SHP77 treated with DMSO at 0.1 percent for 48 hours (cell line): ENCODE measurements at places on chromosomes 12 and 14.

GRCh38 chr14:69620981-69621380, 9.6 kb downstream of the SUSD6 start:
- DNase-seq, result no peak

GRCh38 chr12:130706311-130706710, 9.8 kb downstream of the RIMBP2 start:
- DNase-seq, result no peak

DNA sequence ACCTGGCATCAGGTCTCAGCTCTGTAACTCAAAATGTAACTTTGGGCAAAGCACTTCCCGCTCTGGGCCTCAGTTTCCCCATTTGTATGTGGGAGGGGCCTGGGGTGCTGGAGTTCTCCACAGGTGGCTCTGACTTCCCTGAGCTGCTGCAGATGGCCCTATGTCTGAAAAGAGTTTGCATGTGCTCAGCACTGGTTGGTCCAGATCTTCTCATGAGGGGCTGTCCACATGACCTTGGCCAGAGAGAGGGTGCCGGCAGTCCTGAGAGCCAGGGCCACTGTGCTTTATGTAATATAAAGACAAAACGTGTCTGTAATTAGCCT, 7.2 kb upstream of the CACNA2D4 start:
- DNase-seq, result no peak

GRCh38 chr14:101623077-101623372, 61.7 kb downstream of the DIO3 start:
- DNase-seq, result no peak

GRCh38 chr12:93441081-93441616, 598 bp downstream of the UBE2N start:
- DNase-seq, result no peak

GRCh38 chr12:80316222-80316621, 127.8 kb upstream of the PTPRQ start:
- DNase-seq, result no peak

GRCh38 chr14:74792249-74793039, 29.3 kb downstream of the YLPM1 start:
- DNase-seq, result no peak

DNA sequence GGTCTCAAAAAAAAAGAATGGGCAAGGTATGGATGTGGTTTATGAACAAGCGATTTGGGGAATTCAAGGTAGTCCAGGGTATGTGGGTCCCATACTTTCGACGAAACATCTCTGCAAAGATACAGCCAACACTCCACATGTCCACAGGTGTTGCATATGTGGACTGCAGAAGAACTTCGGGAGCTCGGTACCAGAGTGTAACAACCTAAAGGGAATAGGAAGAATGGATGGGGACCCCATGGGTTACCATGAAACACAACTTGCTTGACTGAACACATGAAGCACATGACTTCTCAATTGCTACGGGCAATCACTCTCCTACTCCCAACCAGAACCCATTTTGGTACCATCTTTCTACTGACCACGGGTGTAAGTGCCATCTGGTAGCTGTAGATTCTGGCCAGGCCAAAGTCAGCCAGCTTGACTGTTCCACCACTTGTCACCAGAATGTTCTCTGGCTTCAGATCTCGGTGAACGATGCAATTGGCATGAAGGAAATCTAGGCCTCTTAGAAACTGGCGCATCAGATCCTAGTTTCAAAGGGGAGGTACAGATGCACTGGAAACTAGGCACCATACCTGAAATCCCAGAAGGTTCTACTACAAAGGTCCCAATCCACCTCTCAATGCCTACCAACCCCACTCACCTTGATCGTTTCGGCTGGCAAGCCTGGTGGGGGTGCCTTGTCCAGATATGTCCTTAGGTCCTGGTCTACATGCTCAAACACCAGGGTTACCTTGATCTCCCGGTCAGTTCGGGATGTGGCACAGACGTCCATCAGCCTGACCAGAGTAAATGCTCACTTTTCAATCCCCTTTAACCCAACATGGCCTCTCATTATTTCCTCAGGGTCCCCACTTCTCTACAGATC, 1.3 kb downstream of the CDK4 start:
- DNase-seq, result no peak

- no peak for DNase-seq
Measured at GRCh38 chr14:31172084-31172483, 35.5 kb downstream of the HECTD1 start.

- no peak for DNase-seq
Measured at GRCh38 chr12:101612160-101612916, 17.6 kb downstream of the MYBPC1 start.

DNA sequence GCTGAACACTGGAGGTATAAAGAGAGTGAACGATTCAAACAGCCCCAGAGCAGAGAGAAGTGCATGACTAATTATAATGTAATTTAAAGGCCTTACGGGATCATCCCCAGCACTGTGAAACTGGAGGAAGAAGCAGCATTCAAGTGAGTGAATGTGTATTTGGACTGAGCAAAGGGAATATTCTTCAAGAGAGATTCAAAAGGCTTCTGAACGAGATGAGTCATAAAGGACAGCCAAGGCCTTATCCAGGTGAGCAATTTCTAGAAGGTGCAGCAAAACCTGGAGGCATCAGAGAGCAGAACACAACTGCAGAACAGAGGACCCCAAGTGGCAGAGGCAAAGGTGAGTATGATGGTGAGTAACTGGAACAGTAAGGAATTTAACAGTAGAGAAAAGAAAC, 127.2 kb downstream of the BCAT1 start:
- DNase-seq, result no peak

DNA sequence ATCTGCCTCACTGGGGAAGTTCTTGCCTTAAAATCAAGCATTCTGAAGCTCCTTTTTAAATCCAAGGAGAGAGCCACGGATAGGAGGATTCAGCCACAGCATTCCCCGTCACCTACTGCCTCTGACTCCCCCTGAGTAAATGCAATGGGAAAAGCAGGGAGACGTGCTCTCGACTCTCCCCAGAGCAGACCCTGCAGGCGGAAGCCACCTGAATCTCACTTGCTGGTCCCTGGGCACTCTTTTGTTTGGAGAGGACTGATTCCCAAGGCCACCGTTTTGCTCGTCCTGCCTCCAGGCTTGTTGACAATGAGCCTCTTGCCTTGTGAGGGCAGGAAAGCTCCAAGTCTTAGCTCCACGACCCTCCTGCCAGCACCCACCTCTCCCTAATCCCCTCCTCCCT, 204.5 kb downstream of the SLC15A4 start:
- no peak for DNase-seq

DNA sequence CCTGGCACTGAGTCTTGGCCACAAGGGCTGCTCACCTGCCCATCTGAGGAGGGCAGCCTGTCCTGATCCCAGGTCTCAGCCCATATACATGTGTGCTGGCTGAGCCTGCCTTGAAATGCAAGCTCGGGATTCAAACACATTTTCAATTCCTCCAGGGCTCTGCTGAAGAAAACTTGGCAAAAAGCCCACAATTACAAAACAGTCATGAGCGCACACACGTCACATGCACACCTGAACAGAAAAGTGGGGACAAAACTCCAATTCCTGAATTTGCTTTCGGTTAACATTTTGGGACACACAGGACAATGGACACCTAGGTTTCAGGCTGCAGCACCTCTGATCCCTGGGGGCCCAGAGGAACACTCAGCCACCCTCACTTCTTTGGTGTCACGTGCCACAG, 113.9 kb downstream of the RBM19 start:
- DNase-seq, result peak; percentile 34

- no peak for DNase-seq
Measured at GRCh38 chr14:78170203-78170602, at the start of gene NRXN3. TSS of gene NRXN3 (plus strand) at chr14:78170373. CDS start at chr14:78243094, 72,721 bp downstream.

GRCh38 chr14:104048758-104049507, 36.6 kb upstream of the ASPG start:
- no peak for DNase-seq

DNA sequence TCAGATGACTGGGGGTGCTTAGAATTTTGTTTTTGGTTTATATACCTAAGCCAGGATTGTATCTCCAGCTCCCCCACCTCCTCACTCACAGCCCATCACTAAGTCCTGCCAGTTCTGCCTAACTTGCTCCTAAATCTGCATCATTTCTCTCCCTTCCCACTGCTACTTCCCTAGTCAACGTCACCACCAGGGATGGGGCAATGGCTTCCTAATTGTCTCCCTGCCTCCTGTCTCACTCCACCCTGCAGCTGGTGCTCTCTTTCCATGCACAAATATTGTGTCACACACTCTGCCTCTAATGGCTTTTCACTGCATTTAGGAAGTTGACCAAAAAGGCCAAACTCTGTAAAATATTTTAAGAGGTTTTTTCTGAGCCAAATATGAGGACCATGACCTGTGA, 11.5 kb downstream of the OAS2 start:
- no peak for DNase-seq

DNA sequence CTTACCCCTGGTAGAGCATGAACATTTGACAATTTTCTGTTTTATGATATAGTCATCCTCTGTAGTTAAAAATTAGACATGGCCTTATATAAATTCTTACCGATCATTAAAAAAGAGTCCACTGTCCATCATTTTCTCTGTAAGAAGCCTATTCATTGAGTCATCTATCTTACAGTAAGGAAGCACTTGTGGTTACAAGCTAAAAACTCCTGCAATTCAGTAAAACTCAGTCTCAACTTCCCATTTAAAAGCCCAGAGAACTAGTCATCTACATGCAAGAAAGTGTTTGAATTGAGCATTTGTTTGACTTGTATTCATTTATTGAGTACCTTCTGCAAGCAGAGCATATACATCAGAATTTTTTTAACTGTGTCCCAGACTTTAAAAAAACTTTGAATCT, 63.3 kb downstream of the GTF2A1 start:
- DNase-seq, result no peak

DNA sequence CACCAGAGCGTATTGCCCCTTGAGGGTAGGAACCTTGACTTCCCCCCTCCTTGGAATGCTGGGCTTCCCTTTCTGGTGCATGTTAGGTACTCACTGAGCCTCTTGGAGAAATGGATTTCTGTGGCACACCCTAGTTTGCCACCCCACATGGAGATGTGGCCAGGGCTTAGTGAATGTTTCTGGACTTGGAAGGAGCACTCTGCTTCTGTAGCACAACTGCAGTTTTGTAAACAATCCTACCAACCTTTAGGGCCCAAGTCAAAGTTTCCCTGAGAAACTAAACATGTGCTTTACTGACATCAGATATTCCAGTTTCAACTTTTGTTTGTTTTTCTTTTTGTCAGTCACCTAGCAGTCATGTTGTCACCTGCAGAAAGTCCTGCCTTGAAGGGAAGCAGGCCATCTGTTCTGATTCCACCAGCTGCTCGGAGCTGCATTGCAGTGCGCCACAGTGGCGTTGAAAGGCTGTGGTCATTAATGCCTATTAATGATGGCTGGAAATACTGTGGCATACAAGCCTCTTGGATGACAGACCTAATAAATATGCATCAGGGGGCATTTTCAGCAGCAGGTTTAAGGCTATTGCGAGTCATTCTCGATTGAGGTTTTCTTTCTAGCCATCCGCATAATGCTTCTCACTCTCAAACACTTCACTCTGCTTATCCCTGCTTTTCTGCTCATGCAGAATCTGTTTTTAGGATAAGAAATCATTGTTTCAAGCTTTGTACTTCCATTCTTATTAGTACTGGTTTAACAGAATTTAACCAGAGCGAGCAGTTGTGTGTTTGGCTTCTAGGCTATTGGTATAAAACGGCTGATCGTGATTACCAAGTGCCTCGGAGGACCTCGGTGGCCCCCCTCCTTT, 7.8 kb downstream of the PELI2 start:
- peak; percentile 25 for DNase-seq

DNA sequence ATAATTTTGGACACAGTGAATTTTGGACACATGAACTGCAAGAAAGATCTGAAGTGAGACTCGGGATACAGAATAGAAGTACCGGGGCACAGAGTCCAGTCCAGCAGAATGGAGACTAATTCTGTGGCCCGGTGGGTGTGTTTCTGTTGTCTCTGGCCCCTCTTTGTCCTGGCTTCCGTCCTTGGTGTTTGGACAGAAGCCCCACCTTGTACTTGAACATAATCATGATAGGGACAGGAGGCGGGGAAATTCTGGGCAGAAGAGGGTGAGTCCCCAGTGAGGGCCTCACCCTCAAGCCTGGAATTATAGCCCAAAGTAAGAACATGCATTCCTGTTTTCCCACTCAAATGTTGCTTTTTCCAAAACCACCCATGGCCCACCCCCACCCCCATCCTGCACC, 39.9 kb downstream of the TNFAIP2 start:
- no peak for DNase-seq

DNA sequence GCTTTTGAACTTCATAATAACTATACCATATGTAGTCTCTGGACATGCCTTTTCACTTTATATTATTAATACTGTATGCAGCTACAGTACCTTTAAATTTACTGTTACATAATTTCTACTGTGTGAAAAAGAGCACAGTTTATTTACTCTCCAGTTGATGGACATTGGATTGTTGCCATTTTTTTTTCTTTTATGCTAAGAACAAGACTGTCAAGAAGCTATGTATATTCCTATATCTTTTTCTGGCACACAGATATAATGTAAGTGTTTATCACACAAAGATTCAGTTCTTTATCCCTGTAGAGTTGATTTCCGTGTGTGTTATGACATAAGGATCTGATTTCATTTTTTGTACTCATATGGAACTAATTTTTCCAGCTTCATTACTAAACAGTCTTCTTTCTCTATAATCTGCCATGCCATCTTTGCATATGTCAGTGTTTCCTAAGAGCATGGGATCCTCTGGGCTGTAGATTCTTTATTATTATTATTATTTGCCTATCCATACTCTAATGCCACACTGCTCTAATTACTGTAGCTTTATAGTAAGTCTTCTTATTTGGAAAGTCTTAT, 593.0 kb upstream of the ATP2B1 start:
- no peak for DNase-seq

DNA sequence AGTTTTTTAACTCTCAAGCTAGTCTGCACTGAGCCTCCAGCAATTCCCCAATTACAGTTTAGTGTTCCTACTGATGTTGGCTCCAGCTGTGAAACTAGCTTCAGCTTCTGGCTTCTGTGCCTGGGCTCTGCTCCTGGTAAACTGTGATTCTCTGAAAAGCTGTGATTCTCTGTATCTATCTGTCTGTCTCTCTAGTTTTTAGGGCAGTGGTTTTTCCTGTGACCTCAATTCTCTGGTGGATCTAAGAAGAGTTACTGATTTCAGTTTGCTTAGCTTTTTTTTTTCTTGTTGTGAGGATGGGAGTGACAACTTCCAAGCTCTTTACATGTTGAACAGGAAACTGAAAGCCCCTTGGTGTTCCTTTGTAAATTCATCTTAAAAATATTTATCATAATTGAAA, 3.8 kb upstream of the HIF1A start:
- no peak for DNase-seq
